ENCODE measurements at places on chromosomes 5 and 9.

- no peak for DNase-seq
These were observed 45.5 kb upstream of the CDC42SE2 start for GRCh38 chr5:131218392-131218791.

GRCh38 chr5:134581241-134581981 lies 51.2 kb downstream of the SAR1B start:
- DNase-seq = no peak

GRCh38 chr5:147481874-147482705 lies 27.8 kb downstream of the DPYSL3 start:
- no peak for DNase-seq

- no peak for DNase-seq
These were observed 32.7 kb downstream of the FAM13B start for GRCh38 chr5:138000102-138000723.

DNA sequence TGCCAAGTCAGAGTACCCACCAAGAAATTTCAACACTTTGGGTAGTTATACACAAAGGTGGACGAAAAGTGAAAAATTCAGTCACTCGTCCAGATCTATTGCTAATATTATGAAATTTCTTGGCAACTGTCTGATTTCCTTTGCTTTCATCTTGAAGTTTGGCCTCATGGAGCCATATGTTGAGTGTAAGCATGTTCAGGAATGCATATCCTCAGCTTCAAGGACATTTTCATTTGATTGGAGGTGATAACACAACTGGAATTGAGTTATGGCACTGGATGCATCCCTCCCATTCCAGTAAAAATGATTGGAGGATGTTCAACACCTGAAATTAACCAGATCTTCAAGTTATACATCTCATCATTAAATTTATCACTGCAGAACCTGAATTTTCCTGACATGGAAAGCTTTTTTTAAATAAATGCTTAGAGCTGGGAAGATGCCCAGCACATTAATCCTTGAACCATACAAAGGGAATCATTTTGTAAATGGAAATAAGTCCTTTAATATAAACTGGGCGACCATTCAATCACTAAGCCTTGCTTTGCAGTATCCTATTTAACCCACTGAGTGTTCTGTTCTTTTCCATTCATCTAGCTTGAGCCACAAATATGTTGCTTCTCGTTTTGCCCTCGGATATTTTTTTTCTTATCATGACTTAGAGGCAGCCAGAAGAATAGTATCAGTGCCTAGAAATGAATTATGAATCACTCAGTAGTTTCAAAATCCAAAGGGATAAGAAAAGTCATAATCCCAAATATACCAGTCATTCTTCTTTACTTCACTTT lies 273.7 kb upstream of the PIK3R1 start:
- DNase-seq = no peak
